ENCODE measurements at places on chromosomes 1 and 21. TPM values are rescaled to one million over a fixed set of nuclear protein-coding genes. Genes with fewer than 3 reads are reported as not detected.
A peak's percentile ranks its signal among the peaks of the same experiment; 100 is the strongest.

DNA sequence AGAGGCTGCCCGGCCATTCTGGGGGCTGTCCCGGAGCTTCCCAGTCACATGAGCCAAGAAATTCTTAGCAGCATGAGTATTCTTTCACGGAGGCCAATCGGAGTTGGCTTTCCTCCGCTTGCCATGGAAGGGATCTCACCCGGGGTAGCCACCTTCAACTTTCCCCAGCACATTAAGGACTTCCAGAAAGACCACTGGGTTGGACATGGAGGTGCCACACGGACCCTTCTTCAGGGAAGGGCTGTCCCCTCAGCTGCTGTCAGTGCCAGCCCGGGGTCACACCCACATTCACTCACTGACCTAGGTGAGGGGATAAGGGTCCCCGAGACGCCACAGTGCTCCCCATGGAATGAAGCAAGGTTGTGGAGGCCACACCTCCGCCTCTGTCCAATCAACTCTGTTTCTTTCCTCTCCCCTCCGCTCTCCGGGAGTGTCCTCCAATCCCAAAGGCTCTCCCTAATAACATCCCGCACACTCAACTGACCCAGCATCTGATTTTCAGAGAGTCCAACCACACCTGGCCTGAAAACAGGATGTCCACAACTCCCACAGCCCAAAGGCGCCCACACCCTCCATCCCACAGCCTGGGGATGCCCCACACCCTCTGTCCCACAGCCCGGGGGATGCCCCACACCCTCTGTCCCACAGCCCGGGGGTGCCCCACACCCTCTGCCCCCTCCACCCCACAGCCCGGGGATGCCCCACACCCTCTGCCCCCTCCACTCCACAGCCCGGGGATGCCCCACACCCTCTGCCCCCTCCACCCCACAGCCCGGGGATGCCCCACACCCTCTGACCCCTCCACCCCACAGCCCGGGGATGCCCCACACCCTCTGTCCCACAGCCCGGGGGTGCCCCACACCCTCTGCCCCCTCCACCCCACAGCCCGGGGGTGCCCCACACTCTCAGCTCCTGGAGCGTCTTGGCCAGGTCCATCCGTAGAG lies 19.4 kb downstream of the RSPH1 start:
- H3K27me3 ChIP-seq: no peaks in the 10 kb centered on the region
- DNase-seq: no peak
- no peak overlapping the region for H3K27ac ChIP-seq
- H3K4me3 ChIP-seq: no peak overlapping the region
- no peaks in the 10 kb centered on the region for H3K36me3 ChIP-seq
- H3K4me1 ChIP-seq: peaks cover 9% of the 10 kb centered on the region

Gene AMY2B
- total RNA-seq: 6.0 TPM

DNA sequence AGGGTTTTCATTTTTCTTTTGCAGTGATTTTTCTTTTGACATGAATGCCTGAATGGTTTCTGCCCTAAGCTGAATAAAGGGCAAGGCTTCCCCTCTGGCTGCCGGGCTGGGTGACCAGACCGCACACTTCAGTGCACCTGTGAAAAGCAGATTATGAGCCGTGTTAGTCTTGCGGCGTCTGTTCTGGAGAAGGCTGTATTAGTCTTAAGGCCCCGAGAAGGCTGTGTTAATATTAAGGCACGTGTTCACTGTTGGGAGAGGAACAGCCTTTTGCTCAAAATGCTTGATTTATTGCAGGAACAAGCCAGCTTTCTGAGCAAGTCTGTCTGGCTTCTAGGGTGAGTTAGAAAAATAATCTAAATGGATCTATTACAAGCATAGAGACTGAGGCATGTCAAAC lies 54.7 kb upstream of the DNAH14 start:
- no peaks in the 10 kb centered on the region for H3K36me3 ChIP-seq
- H3K4me3 ChIP-seq: no peak overlapping the region
- peaks cover 20% of the 10 kb centered on the region for H3K4me1 ChIP-seq
- no peak for DNase-seq
- H3K27me3 ChIP-seq: no peaks in the 10 kb centered on the region
- peak overlapping the region; percentile 41 for H3K27ac ChIP-seq

Gene LORICRIN
- total RNA-seq: not detected

DNA sequence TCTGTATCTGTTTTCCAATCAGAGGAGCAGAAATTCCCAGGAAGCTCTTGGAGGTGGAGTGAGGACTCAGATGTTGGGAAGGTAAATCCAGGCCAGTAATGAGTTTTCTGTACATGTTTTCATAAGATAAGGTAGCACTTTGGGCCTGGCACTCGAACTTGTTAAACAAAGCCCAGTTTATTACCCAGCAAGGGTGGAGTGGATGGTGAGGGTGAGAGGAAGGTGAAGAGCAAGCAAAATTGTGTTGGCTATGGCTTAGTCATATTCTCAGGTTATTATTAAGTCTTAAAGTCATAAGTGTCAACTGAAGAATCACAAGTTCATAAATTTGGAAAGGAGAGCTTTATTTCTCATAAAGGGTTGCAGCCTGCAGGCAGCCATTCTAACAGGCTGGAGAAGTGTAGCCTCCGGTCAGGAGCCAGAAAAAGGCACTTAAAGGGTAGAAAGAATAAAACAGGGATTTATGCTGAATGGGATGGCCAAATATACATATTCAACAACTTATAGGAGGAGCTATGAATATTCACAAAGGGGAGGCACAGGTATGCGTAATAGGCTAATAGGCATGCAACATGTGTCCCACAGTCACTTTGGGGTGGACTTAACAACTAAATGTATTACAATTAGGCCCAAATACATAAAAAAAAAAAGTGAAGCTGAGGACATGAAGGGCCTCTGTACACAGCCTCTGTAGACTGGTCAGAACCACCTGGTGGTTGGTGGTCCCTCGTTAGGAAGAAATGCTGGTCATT lies 523.9 kb downstream of the LMO4 start:
- no peaks in the 10 kb centered on the region for H3K36me3 ChIP-seq
- H3K4me1 ChIP-seq: peaks cover 5% of the 10 kb centered on the region
- no peaks in the 10 kb centered on the region for H3K27me3 ChIP-seq
- no peak for DNase-seq
- H3K27ac ChIP-seq: peak overlapping the region; percentile 14
- H3K4me3 ChIP-seq: no peak overlapping the region

GRCh38 chr1:12244078-12244477 lies 14.2 kb downstream of the VPS13D start:
- no peak overlapping the region for H3K4me3 ChIP-seq
- no peaks in the 10 kb centered on the region for H3K27me3 ChIP-seq
- DNase-seq: no peak

Gene SPRR2A
- total RNA-seq: not detected

Gene MYBPH
- total RNA-seq: not detected

- no peak for DNase-seq
- H3K36me3 ChIP-seq: no peaks in the 10 kb centered on the region
- no peak overlapping the region for H3K27ac ChIP-seq
- no peak overlapping the region for H3K4me3 ChIP-seq
Measured at GRCh38 chr1:237386362-237387143, 344.6 kb downstream of the RYR2 start.

DNA sequence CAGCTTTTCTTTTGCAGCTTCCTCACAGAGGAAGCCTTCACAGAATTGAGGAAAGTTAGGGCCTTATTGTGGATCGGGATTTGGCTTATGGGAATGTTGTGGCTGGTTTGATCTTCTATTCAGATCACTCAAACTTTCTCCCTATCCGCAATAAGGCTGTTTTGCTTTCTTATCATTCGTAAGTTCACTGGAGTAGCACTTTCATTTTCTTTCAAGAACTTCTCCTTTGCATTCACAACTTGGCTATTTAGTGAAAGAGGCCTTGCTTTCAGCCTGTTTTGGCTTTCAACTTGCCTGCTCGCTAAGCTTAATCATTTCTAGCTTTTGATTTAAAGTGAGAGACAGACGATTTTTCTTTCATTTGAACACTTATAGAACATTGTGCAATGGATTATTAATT lies 181.9 kb upstream of the B3GALT2 start:
- no peak overlapping the region for H3K4me3 ChIP-seq
- no peaks in the 10 kb centered on the region for H3K36me3 ChIP-seq
- no peaks in the 10 kb centered on the region for H3K27me3 ChIP-seq
- no peak for DNase-seq
- peaks cover 3% of the 10 kb centered on the region for H3K4me1 ChIP-seq

DNA sequence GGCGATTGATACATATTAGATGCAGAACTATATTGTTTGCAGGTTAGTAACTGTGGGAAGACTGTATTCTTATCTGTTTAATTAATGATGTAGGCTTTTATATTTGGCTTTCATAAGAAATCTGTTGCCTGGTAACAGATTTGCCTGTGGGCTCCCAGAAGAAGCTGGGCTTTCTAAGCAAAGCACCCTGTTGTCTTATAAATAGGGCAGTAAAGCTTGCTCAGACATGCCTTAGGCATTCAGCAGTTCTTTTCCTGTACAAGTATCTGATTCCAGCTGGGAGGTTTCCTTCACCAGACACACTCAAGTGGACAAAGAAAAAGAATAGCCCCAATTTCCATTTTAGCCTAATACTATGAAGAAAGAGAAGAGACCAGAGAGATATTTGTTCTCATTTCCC lies 524.0 kb downstream of the LRRIQ3 start:
- H3K27ac ChIP-seq: no peak overlapping the region
- no peaks in the 10 kb centered on the region for H3K36me3 ChIP-seq
- H3K4me3 ChIP-seq: no peak overlapping the region
- H3K4me1 ChIP-seq: no peaks in the 10 kb centered on the region
- DNase-seq: no peak
- H3K27me3 ChIP-seq: no peaks in the 10 kb centered on the region

Gene ST6GALNAC5
- 13.6 TPM for total RNA-seq

Gene TSPEAR
- not detected for total RNA-seq

- H3K27me3 ChIP-seq: no peaks in the 10 kb centered on the region
- H3K27ac ChIP-seq: no peak overlapping the region
- no peak overlapping the region for H3K4me3 ChIP-seq
- H3K4me1 ChIP-seq: peaks cover 58% of the 10 kb centered on the region
- peaks cover 8% of the 10 kb centered on the region for H3K36me3 ChIP-seq
- DNase-seq: no peak
Measured at GRCh38 chr1:63787875-63788274, 14.1 kb downstream of the ROR1 start.

DNA sequence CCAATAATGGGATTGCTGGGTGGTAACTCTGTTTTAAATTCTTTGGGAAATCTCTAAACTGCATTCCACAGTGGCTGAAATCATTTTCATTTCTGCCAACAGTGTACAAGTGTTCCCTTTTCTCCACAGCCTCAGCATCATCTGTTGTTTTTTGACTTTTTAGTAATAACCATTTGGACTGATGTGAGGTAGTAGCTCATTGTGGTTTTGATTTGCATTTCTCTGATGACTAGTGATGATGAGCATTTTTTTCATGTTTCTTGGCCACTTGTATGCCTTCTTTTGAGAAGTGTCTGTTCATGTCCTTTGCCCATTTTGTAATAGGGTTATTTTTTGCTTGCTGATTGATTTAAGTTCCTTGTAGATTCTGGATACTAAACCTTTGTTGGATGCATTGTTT lies 131.9 kb upstream of the B3GALT2 start:
- H3K4me3 ChIP-seq: no peak overlapping the region
- no peak overlapping the region for H3K27ac ChIP-seq
- H3K4me1 ChIP-seq: peaks cover 2% of the 10 kb centered on the region
- H3K27me3 ChIP-seq: peaks cover 26% of the 10 kb centered on the region
- DNase-seq: no peak

DNA sequence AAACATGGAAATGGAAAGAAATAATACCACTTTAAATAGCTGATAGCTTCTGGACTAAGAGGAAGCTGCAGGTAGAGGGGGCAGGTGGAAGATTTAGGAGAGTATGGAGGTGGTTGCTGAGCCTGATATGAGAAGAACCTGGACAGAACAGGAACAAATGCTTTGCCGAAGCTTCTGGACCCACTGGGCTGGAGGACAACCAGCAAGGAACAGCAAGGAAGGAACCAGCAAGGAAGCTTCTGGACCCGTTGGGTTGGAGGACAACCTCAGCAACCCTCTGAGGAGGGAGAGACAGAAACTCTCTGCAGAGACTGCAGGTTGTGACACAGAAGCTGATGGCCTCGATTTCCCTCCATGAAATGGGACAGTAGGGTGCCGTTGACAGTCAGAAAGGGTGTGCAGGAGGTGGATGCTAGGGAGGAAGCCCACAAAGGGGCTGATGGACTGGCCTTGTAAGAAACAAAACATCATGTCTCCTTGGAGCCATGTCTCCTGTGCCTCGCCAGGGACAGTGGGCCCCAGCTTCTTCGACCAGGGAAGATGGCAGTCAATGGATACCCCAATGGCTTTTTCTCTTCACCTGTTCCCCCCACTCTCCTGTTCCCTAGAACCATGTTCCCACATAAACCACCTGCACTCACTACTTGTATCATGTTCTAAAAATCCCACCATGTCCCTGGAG lies 8.3 kb upstream of the WNT3A start:
- DNase-seq: peak; percentile 6
- H3K27ac ChIP-seq: no peak overlapping the region
- H3K36me3 ChIP-seq: no peaks in the 10 kb centered on the region
- H3K4me1 ChIP-seq: no peaks in the 10 kb centered on the region

DNA sequence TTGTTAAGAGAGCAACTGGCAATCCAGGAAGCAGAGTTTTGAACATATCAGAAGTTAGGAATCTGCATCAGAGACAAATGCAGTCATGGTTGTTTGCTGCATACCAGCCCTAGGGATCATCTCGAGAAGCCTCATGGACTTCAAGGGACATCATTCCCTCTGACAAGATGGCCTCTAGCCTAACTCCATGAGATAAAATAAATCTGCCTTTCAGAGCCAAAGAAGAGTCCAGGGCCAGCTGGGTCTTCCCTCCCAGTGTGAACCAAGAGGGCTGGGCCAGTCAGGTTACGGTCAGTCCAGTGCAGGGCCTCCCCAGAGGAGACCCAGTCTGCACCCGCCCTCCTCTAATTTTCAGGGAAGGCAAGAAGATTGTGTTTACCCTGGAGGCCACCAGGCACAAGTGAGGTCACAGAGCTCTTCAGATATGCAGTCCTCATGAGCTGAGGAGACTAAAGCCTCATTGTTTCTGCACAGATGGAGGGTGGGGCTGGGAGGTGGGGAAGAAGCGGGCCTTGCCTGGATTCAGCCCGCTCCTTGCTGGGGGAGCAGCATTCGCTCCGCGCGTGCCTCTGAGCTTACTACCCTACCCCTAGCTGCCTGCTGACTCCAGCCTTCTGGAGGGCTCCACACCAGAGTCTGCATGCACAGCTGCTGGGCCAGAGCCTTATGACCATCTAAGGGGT lies 52.8 kb downstream of the CAPN2 start:
- peak overlapping the region; percentile 95 for H3K27ac ChIP-seq
- peak overlapping the region; percentile 31 for H3K4me3 ChIP-seq
- H3K4me1 ChIP-seq: peaks cover 38% of the 10 kb centered on the region

Gene HAO2
- total RNA-seq: not detected

Gene GBP1
- not detected for total RNA-seq

GRCh38 chr1:185010361-185010760 lies 35.0 kb upstream of the RNF2 start:
- no peak overlapping the region for H3K27ac ChIP-seq
- H3K4me1 ChIP-seq: peaks cover 6% of the 10 kb centered on the region
- H3K36me3 ChIP-seq: no peaks in the 10 kb centered on the region

Measured in progenitor cell of endocrine pancreas (in vitro differentiated cells).